Type B pancreatic cell (in vitro differentiated cells): ENCODE measurements at places on chromosomes 1 and 21.

GRCh38 chr1:155141749-155142148 lies 1.4 kb upstream of the DPM3 start:
- no peak for DNase-seq

GRCh38 chr1:189970331-189971230 lies 507.1 kb downstream of the BRINP3 start:
- DNase-seq, result no peak

- no peak for DNase-seq
Measured at GRCh38 chr1:226714148-226714547, 24.9 kb downstream of the ITPKB start.

- no peak for DNase-seq
Measured at GRCh38 chr1:212267460-212267859, 17.8 kb upstream of the PPP2R5A start.

- DNase-seq, result no peak
Measured at GRCh38 chr1:231386466-231386865, 35.6 kb downstream of the EGLN1 start.

- no peak for DNase-seq
Measured at GRCh38 chr1:150562446-150563339, 13.5 kb downstream of the ADAMTSL4 start.

GRCh38 chr1:232939748-232940147 lies 10.7 kb upstream of the NTPCR start:
- no peak for DNase-seq

DNA sequence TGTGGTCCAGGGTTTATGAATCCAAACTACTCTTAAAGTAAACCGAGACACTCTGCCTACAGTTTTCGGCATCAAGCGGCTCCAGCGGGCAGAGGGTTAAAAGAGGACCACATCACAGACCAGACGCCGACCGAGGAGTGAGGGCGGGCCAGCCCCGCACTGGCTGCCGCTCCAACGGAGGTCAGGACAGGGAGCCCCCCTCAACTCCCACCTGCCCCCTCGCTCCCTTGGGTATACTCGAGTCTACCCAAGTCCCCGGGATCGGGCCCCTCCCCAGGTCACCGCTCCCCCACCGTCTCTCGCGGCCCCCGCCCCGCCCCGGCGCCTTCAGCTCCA lies 312 bp downstream of the ARNT start:
- DNase-seq, result no peak

- DNase-seq, result no peak
Measured at GRCh38 chr1:99546432-99547416, 99.2 kb upstream of the PALMD start.

- DNase-seq, result peak; percentile 97
Measured at GRCh38 chr1:16913833-16914662, 7.7 kb upstream of the CROCC start.

GRCh38 chr1:43237121-43237520 lies 32.7 kb upstream of the TMEM125 start:
- DNase-seq, result no peak

GRCh38 chr1:100604372-100604771 lies 66.4 kb downstream of the GPR88 start:
- DNase-seq, result no peak

- DNase-seq, result no peak
Measured at GRCh38 chr1:150981177-150981804, 801 bp upstream of the ANXA9 start.

- DNase-seq, result no peak
Measured at GRCh38 chr1:93603106-93603505, 78.5 kb downstream of the BCAR3 start.

GRCh38 chr1:168947041-168947440 lies 159.4 kb upstream of the ATP1B1 start:
- DNase-seq, result no peak

GRCh38 chr1:35605867-35606182 lies 32.7 kb downstream of the TFAP2E start:
- no peak for DNase-seq

DNA sequence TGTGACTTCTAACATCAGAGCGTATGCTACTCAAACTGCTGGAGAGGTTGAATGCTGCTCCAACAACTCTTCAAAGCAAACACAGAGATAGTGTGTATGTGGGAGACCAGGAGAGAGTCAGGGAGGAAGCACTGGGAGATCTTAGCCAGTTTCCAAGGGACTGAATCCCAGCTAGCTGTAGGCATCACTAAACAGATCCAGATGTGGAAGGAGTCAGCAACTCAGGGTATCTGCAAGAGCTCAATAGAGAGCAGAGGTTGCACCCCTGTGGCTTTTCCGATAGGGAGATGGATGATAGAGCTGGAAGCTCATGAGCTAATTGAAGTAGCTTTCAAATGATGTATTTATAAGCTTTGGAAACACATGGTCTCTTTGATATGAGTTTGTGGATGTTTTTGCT lies 168.9 kb upstream of the HOOK1 start:
- DNase-seq, result no peak

DNA sequence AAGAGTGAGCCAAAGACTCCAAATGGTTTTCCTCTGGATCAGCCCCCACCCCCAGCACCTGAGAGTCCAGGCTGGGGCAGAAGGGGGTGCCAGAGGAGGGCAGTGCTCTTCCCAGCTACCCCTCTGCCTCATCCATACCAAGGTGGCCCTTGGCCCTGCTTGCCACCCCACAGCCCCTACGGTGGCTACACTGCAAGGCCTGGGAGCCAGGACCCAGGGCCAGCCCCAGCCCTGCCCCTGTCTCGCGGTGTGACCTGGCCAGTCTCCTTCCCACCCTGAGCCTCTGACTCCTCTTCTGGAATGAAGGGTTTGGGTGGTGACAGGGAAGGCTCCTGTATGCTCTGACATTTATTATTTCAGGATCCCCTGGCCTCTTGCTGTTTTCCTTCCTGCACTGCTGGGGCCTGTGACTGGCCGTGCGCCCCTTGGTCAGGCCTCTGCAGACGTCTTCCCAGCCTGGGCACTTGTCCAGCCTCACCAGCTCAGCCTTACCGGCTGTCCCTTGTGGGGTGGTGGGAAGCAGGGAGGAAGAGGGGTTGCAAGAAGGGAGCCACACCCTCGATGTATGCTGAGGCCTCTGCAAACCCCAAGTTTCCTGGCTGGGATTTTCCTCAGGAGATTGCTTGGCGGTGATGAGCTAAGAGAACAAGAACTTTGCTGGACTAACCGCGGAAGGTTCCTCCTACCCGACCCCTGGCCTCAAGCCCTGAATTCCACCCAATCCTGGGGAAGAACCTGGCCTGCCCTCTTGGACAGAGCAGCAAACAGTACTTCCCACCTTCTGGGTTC lies 13.5 kb downstream of the ASAP3 start:
- DNase-seq, result no peak

DNA sequence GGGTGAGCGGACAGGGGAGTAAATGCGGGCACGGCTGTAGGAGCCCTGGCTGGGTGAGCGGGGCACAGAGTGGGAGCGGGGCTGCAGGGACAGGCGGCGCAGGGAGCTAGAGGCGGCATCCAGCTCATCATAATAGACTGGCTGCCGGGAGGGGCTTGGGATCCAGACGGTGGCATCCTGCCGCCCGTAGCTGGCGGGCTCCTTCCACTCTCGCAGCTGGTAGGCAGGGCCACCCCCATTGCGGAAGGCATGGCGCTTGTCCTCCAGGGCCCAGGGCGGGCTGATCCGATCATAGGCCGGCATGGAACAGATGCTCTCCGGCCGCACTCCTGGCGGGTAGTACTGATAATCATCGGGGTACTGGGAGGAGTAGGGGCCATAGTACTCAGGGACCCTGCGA lies 43.7 kb upstream of the GOLT1A start:
- no peak for DNase-seq

GRCh38 chr1:100397681-100398080 lies 45.4 kb downstream of the CDC14A start:
- DNase-seq, result no peak

GRCh38 chr1:6239213-6239752 lies 3.5 kb upstream of the ICMT start:
- no peak for DNase-seq

GRCh38 chr21:33480481-33481103 lies 818 bp upstream of the TMEM50B start:
- no peak for DNase-seq

DNA sequence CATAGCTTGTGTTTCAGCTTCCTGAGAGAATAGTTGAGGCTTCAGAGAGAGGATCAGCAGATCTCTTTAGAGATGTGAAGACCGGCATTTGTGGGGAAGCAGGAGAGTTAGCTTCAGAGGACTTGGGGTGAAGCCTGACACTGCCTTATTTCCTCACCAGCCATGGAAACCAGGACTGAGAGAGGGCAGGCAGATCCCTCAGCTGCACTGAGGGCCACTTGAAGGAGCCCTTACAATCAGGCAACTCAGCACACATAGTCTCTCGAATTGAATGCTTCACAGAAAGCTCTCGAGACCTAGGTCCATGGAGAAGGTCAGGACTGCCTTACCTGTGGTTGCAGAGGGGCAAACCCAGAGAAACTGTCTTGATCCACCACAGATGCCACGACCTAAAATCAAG lies 19.8 kb downstream of the NCF2 start:
- no peak for DNase-seq

DNA sequence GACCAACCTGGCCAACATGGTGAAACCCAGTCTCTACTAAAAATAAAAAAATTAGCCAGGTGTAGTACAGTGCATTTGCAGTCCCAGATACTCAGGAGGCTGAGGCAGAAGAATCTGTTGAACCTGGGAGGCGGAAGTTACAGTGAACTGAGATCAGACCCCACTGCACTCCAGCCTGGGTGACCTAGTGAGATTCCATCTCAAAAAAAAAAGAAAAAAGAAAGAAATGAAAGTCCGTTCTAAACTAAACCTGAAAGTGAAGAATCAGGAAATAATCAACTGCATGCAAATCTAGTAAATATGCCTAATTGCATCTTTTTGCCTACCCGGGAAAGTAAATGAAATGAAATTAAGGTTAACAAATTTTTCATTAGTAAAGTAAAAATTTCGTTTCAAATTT lies 99.6 kb downstream of the ZZZ3 start:
- DNase-seq, result no peak

- no peak for DNase-seq
Measured at GRCh38 chr1:247400685-247401084, 15.3 kb upstream of the NLRP3 start.

GRCh38 chr1:67855961-67856360 lies 22.7 kb upstream of the GNG12 start:
- no peak for DNase-seq

DNA sequence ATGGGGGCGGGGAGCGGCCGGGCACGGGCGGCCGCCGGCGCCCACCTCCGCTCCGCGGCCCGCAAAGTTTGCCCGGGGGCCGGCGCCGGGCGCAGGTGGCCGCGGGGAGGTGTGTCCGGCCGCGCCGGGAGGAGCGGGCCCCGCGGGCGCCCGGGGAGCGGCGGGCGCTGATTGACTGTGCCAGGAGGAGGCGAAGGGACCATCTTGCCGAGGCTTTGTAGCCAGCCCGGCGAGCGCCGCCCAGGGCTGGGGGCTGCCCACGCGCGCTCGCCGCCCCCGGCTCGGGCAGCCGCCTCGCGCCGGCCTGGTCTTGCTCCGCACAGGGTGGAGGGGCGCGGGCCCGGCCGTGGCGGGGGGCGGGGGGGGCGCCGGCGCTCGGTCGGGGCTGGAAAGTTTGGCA lies 432 bp downstream of the EPHB2 start:
- DNase-seq, result no peak

GRCh38 chr1:202162418-202163280 lies 2.2 kb upstream of the PTPN7 start:
- no peak for DNase-seq
